GM12891 (cell line): ENCODE measurements at places on chromosomes 16 and 17.

GRCh38 chr17:44770166-44770925 lies 11.6 kb downstream of the ADAM11 start:
- DNase-seq = no peak

DNA sequence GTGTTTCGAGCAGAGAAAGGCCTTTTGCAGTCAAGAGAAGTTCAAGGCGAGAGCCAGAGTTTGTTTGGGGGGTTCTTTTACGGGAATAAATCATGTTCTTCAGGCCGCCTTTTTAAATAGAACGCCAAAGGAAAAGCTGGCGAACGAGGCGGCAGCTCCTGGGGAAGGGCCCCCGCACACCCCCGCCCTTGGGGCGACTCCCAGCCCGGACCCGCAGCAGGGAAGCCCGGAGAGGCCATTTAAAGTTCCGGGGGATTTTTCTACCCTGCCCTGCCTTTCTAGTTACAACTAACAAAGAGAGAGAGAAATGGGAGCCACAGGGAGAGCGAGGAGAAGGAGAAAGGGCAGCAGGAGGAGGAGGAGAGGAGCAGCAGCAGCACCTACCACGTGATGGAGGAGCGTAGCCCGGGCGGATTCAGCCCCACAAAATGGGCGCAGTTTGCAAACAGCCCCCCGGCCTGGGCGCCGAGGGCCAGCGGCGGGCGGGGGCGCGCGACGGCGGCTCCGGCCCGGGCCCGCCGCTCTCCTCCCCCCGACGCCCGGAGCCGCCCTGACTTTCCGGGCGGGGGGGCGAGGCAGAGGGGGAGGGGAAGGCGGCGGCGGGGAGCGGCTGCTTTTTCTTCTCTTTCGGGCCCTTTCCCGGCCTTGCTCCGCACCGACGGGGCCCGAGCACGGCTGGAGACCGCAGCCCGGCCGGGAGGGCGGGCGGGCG lies 634 bp downstream of the KANSL1 start:
- DNase-seq = peak; percentile 70

DNA sequence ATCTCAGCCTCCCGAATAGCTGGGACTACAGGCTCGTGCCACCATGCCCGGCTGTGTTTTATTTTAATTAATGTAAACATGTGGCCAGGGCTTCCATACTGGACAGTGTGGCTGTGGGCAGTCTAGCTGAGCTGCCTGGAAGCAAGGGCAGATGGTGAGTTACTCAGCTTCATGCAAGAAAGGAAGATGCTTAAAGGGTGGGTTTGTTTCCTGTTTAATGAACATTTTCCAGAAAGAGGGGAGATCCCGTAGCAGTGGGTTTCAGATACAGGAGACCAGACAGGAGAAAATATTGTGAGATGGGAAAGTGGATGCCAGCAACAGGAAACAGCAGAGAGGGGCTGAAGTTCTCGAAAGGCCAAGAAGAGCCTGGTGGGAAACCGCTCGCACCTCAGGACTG lies 7.3 kb downstream of the MAPK8IP3 start:
- no peak for DNase-seq

- no peak for DNase-seq
Observed at GRCh38 chr16:50696126-50696525, 2.7 kb downstream of the NOD2 start.

GRCh38 chr17:82110298-82110697 lies 12.3 kb upstream of the FASN start:
- no peak for DNase-seq

DNA sequence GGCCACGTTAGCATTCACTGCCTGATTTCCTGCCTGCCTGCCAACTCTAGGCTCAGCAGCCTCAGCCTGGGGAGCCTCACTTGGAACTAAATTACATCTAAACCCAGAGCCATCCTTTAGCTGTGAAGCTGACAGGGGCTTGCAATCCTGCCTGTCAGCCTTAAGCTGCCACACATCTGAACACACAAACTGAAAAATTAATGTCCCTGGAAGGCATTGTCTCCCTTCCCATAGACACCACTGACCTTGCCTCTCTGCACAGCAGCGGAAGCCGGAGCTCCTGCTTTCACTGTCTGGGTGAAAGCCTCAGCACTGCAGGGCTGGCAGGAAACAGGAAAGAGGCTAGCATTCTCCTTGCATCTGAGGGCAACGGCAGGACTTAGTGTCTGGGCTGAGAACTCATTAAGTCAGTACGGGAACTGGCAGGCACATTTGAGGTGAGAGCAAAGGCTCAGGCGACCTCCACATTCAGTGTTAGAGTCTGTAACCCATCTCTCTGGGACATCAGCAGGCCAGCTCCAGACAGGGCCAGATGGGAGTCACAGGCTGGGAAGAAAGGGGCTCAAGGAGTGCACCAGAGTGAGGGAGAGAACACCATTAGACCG lies 452.4 kb upstream of the C16orf82 start:
- no peak for DNase-seq

GRCh38 chr17:40556884-40557414 lies 8.3 kb downstream of the CCR7 start:
- DNase-seq = no peak

GRCh38 chr16:58730724-58731370 lies 3.3 kb downstream of the GOT2 start:
- DNase-seq = no peak

DNA sequence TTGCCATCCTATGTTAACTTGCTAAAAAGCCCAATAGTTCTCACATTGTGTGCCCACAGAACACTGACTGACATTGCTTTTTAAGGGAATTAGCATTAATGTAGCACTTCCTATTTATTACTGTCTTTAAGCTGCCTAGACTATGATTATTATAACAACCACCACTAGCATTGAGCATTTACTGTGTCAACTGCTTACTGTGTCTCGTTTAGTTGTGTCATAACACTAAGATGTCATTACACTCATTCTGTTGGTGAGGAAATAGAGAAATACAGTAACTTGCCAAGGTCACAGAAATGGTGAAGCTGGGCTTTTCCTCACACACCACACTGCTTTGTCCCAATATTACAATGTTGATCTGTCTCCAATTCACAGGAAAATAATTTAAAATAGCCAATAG lies 30.2 kb downstream of the TRIM25 start:
- DNase-seq = no peak

DNA sequence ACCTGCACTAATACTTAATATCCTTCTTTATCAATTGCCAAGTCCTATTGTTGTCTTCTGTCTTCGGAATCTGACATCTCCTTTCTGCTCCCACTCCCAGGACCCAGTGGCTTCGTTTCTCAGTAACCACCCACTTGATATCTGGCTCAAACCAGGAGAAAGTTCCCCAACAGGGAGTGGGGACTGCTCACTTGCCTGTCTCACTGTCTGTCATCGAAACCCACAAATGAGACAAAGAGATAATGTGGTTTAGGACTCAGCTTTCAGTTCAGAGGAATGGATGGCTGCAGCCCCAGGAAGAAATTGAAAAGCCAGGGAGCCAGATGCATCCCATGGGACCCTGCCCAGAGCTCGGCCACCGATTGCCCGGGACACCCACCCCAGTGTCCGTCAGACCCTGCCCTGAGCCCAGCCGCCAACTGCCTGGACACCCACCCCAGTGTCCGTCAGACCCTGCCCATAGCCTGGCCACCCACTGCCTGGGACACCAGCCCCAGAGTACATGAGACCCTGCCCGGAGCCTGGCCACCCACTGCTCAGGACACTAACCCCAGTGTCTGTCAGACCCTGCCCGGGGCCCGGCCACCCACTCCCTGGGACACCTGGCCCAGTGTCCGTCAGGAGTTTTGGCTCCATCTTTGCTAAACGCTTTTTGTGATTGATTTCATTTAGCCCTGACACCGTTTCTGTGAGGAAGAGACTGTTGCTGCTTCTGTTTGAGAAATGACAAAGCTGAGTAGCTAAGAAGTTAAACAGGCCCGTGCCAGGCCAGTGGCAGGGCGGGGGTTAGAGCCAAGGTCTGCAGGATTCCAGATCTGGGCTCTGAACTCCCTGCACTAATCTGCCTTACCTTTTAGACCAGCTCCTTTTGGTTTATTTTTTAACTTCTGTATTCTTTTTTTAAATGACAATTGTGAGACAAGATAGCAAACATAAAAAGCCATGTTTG lies 251.4 kb downstream of the PHKB start:
- no peak for DNase-seq

DNA sequence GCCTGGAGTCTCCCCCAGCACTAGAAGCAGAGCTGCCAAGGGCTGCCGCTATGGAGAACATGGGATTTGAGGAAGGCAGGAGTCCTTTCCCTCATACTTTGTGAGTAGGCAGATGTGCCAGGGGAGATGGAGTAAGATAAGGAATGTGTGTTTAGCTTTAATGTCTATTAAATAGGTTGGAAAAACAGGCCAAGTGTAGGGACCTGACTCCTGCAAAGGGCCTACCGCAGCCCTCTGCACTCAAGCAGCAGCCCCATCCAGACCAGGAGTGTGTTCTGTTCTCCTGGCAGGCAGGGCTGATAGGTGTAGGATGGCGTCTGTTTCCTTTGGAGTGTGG lies 1.8 kb upstream of the MIF4GD start:
- no peak for DNase-seq

DNA sequence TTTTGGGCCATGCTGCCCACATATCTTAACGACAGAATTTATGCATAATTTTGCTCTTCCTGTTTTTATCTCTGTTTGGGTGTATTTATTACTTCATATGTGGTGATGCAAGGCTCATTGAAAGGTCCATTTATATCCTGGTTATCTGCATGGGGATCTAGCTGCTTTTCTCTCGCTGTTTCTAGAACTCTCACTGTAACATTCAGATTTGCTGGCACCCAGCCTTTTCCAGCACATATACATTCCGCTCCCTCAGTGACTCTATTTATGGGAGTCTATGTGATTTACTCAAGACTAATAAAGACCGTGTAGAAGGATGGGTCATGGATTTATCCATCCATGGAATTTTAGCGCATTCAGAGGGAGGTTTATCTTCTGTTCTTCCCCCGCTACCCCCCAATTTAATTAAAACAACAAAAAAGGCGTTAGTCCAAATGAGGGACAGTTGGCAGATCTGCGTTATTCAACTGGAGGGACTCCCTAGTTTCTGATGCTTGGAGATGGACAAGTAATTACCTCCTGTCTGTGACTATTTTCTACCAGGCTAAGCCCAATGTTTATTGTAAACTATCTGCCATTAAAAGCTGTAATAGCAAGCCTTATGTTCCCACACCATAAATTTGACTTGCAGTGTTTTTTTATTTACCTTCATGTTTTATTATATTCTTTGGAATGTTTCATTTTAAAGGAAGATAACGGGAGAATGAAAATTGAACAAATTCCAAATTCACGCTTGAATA lies 19.8 kb upstream of the MARCHF10 start:
- DNase-seq = no peak

- no peak for DNase-seq
Observed at GRCh38 chr17:72142614-72143013, 21.8 kb downstream of the SOX9 start.

- no peak for DNase-seq
Observed at GRCh38 chr16:85857406-85857805, 41.6 kb upstream of the IRF8 start.
